ENCODE measurements at places on chromosomes 5 and 9.

GRCh38 chr5:9108162-9108561 is 437.7 kb downstream of the SEMA5A start:
- peak; percentile 43 for DNase-seq

DNA sequence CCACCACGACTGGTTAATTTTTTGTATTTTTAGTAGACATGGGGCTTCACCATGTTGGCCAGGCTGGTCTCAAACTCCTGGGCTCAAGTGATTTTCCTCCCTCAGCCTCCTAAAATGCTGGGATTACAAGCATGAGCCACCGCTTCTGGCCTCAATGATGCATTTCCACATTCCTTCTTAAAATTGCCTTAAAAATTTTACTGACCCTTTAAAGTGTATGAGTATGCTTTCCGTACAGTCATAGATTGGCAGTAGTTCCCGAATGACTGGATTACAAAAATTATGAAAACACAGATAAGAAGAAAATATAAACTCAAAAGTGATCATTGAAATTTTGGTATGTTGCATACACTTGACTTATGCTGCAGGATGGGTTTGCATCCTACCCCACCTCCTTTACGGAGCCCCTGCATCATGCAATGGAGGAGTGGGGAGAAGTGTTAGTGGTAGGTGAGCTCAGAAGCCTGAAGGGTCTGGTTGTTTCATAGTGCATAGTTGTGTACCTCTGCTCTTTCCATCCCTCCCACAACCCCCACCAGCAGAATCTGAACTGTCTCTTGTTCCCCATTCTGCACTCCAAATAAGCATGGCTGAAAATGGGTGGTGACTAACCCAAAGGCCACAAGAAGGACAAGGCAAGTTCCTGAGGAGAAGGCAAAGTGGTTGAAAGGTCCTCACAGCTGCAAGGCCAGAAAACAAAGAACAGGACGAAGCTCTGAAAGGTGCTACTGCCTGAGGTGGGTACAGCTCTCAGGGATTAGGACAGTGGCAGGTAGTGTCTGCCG is 26.8 kb downstream of the ANKRD55 start:
- no peak for DNase-seq

GRCh38 chr9:113137196-113138168 is 13.3 kb upstream of the SLC31A2 start:
- DNase-seq = no peak

DNA sequence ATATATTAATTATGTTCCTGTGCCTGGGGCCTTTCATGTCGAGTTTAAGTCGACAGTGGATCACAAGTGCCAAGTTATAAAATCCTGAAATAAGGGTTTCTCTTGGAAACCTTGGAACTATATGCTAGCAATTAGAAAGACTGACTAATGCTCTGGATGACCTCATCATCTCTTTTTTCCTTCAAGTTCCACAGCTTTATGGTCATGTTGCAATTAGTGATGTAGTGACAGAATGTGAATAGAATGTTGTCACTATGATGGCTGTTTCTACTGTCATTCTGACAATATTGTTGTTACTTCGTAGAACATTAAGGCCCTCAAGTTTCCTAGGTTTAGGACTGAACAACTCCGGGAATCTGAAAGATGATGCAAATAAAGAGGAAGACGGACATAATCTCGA is 368.0 kb upstream of the SEMA6A start:
- DNase-seq = no peak

- no peak for DNase-seq
Measured at GRCh38 chr9:19193029-19193324, 37.5 kb upstream of the DENND4C start.

DNA sequence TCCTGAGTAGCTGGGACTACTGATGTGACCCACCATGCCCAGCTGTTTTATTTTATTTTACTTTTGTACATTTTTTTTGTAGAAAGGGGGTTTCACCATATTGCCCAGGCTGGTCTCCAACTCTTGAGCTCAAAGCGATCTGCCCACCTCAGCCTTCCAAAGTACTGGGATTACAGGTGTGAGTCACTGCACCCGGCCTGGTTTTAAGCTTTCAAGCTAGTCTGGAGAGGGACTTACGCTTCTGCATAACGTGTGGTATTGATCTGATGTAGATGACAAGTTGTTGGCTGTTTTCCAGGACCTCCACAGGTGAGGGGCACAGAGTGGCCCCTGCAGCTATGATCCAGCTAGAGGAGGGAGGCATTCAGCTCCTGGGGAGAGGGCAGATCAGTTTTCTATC is 6.8 kb upstream of the CCL21 start:
- DNase-seq = no peak

- DNase-seq = no peak
Measured at GRCh38 chr9:107295995-107296394, 12.9 kb downstream of the RAD23B start.

GRCh38 chr5:35438288-35438687 is 179.4 kb upstream of the SPEF2 start:
- no peak for DNase-seq

DNA sequence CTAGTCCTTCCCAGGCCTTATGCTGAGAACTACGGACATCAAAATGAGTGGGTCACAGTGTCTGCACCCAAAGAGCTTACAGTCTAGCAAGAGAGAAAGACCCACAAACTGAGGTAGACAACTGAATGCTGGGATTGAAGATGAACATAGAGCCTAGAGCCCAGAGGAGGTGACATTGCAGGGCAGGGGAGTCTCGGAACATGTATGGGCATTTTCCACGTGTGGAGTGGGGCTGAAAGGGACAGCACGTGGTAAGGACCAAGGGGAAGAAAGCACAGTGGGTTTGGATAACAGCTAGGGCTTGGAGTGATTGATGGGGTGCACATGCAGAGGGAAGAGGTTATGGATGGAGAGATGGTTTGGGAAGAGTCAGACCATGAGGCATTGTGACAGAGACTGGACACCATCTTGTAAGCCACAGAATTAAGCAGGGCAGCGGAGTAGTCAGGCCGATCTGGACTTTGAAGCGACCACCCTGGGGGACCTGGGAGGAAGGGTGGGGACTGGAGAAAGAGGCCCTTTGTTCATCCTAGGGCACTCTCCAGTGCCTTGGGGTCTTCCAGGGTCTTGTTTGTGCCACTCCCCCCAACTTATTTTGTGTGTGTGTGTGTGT is 47.5 kb upstream of the SH3PXD2B start:
- DNase-seq = no peak

DNA sequence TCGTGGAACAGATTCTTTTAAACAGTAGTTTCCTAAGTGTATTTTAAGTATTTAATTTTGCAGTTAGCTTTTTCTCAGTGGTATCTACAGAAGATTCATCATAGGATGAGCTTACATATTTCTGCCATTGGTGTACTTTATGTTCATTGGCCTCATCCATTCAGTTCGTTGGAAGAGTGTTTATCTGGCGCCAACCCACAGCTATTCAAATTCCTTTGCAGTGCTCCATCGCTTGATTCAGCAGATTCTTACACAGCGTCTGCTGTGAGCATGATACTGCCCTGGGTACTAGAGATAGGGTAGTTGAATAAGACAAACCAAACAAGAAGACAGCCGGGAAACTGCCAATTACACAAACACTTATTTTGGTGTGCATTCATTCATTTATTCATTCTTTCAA is 55.1 kb downstream of the NUP214 start:
- DNase-seq = no peak

GRCh38 chr5:113606298-113607134 is 93.0 kb downstream of the YTHDC2 start:
- peak; percentile 44 for DNase-seq

GRCh38 chr9:84554069-84554664 is 115.4 kb upstream of the NTRK2 start:
- DNase-seq = no peak

- DNase-seq = peak; percentile 93
Measured at GRCh38 chr5:17802256-17802655, 168.0 kb downstream of the TAF11L14 start.

GRCh38 chr9:36407122-36407723 is 7.2 kb upstream of the RNF38 start:
- peak; percentile 86 for DNase-seq

GRCh38 chr9:89845321-89845720 is 240.5 kb downstream of the GADD45G start:
- DNase-seq = no peak

DNA sequence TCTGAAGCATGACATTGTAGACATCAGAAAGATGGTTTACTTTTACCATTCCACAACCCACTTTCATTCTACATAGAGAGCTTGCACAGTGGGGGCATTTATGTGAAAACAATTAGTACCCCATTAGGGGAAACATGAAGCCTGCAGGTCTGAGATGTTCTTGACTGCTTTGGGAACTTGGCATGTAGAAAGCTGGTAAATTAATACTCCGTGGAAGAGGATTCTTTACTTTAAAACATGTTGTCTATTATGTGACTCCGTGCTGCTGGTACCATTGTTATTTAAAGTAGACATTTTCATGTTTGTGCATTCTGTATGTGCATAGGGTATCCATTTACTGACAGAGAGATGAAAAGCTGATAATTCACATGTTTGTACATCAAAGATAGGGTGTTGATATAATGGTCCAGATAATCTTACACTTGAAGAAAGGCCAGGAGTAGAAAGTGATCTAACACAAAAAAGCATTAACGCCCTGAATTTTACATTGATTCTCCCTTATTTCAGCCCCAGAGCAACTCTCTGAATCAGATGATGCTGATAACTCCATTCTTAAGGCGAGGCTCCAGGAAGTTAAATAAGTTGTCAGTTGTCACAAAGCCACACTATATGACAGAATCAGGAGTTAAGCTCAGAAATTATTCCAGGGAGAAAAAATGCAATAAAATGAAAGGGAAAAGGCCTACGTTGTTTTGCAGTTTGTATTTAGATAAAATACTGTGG is 50.1 kb upstream of the CD180 start:
- DNase-seq = no peak

DNA sequence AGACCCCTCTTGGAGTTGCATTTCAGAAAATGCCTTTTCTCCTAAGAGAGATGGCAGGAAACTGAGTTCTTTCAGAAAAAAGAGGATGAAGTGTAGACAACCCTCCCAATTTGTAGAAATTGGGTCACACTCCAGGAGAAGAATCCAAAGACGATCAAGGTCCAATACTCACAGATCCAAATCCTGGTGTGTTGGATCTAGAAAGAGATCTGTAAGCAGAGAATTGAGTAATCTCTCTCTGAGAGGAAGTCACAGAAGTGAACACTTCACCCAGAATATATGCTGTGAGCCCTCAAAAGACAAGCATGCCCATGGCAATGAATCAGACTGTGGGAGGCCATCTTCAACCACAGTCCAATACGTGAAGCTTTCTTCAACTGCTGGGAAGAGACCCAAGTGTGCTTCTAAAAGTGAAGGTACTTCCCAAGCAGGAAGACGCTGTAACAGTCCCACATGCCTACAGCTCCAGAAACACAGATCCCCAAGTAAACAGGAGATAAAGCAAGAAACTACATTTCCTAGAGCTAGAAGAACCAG is 182.7 kb downstream of the SMC2 start:
- no peak for DNase-seq

- DNase-seq = no peak
Measured at GRCh38 chr5:179166886-179167841, 107.0 kb downstream of the ZNF354C start.

GRCh38 chr9:74642376-74642775 is 145.2 kb downstream of the RORB start:
- DNase-seq = no peak

DNA sequence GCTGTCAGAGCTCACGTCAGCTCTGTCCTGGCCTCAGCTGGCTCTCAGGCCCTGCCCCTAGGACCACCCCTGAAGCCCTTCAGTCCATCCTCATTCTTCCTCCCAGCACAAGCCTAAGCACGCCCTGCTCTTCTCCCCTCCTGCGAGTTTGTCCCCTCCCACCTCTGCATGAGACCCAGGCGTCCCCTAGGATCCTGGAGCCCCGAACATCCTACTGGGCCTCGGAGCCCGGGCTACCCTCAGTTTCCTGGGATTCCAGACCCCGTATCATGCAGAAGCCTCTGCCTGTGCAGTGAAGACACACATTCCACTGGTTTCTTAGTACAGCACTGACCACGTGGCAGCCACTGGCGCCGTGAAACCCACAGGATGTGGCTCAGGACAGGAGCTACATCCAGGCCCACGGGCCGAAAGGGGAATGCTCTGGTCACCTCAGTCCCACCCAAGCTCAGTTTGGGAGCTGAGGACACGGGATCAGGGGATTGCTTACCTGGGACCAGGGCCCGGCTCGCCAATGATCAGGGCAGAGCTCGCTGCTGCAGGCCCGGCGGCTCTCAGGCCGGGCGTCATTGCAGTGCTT is 64.2 kb downstream of the ZNF354C start:
- no peak for DNase-seq

DNA sequence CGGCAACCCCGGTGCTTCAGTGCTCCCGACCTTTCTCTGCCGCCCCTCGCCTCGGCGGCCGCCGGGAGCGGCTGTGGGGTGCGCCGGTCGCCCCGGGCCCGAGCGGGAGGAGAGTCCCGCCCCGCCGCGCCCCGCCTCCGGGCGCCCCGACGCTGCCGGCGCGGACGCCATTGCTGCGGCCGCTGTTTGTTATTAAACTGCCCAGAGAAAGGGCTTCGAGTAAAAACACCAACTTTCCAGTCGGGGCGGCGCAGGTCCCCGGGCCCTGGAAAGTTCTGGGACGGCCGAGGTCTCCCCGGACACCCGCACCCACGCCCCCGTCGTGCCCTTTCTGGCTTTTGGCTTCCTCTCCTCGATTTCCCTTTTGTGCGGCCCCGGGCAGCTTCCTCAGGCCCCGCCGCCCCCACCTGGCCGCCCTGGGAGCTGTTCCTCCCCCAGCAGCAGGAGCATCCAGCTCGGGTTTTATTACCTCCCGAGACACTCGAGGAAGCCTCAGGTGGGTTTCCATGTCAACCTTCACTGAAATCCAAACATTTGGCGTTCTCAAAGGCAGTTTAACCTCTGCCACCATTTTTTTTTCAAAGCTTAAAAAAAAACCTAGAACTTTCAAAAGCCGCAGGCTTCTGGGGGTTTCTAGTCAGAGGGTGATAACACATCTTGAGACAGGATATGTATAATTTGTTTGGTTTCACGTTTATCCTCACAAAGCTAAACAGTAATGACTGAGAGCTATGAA is 334.4 kb downstream of the CWC27 start:
- peak; percentile 72 for DNase-seq

DNA sequence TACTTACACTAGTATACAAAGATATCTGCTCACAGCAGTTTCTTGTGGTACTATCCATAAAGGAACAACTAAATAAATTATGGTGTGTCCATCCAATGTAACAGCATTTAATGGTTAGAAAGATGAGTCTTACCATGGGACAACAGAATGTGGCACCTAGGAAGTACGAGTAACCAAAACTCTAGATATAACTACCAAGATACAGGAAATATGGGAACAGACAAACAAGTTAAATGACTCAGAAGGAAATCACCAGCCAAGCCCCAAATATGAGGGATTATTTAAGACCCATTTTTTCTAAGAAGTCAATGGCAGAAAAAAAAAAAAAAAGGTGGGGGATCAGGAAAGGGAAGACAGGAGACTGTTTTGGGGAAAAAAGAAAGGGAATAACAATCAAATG is 294.8 kb downstream of the PRELID2 start:
- no peak for DNase-seq

DNA sequence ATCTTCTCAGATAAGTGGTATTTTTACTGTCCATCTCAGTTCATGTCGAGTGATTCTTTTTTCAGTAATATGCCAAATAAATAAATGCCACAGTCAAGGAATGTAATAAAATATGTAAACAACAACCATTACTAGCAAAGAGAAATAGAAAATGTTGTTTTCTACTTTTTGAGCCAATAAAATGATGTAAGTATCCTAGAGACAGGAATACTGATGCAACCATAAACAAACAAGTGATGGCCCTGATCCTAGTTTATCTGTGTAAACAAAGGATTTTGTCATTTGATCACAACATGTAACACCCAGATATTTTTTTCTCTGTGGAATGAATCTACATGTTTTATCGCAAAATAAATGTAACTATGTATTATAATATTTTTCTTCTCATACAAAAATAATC is 1852.8 kb downstream of the EFNA5 start:
- DNase-seq = no peak

- DNase-seq = no peak
Measured at GRCh38 chr9:108910402-108910801, 23.5 kb downstream of the ELP1 start.

All from NCI-H748 treated with DMSO at 0.1 percent for 48 hours (cell line).